ENCODE measurements at places on chromosomes 3 and 15. TPM values are rescaled to one million over a fixed set of nuclear protein-coding genes. Genes with fewer than 3 reads are reported as not detected.

- H3K4me3 ChIP-seq = no peak overlapping the region
- H3K27me3 ChIP-seq = no peaks in the 10 kb centered on the region
- H3K27ac ChIP-seq = no peak overlapping the region
- H3K36me3 ChIP-seq = no peaks in the 10 kb centered on the region
These were observed 31.4 kb upstream of the PRTG start for GRCh38 chr15:55774113-55774970.

DNA sequence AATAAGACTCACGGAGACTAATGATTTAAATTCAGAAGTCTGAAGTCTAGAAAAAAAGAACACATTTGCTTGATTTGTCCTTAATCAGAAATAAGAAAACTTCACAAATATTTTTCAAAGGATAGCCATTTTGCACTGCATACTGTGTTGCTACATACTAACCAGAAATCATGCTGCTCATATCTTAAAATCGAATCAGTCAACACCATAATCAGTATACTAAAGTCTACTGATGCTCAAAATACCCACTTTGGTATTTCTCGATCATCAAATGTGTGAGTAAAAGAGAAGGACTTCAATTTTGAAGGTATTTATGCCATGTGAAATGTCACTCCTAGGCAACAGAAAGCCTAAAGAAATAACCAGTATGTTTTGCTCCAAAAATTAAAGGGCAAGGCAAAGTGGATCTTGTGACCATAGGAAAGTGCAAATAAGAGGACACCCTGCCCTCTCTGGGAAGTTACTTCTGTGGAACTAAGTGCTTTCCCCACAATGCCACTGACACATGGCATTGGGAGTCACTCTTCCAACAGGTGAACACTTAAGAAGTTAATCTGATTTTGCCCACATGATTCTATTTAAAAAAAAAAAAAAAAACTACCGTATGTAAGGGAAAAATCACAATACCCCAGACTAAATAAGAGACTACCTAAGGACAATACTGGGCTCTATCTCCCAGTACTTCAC is 2.7 kb downstream of the LRIG1 start:
- peak overlapping the region; percentile 95 for H3K27ac ChIP-seq
- no peaks in the 10 kb centered on the region for H3K36me3 ChIP-seq
- peaks cover 52% of the 10 kb centered on the region for H3K4me1 ChIP-seq
- H3K27me3 ChIP-seq = no peaks in the 10 kb centered on the region

DNA sequence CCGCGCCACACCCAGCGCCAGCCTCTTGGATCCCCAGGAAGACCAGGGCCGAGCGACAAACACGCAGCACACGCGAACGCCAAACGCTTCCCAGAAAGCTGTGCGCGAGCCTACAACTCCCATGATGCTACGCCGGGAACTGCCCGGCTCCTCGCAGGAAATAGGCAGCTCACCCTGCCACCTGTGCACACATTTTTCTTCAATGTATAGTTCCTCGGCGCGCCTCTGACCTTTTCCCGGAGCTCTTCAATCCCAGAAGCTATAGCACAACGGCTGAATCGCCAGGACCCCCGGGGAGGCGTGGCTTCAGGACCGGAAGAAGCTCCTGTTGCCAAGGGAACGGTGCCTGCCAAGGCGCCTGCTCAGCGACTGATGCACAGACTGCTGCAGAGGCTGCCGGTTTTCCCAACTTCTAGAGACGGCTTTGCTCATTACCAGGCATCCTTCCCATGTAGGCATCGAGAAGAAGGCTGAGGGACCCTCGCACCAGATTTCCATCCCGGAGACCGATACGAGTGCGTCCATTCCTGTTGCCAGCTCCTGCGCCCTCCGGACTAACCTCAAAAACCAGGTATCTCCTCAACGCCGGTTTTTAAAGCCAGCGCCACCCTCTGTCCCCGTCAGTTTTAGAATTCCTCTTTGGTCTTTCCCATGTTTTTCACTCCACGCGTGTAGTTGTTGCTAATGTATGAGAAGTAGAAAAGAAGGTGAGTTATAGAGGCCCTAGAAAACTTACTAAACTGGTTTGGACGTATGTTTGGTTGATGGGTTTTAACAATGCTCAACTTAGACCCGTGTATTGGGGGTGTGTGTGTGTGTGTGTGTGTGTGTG is at the start of gene ARL6:
Gene ARL6 (plus strand): TSS at position 352 of the 832 bp plus-strand sequence. CDS start 3,350 bp downstream, outside the sequence.
- peak within 1 kb of the TSS; percentile 83 for H3K27ac ChIP-seq
- peaks cover 12% of the 10 kb centered on the region for H3K4me1 ChIP-seq
- no peaks in the 10 kb centered on the region for H3K27me3 ChIP-seq

DNA sequence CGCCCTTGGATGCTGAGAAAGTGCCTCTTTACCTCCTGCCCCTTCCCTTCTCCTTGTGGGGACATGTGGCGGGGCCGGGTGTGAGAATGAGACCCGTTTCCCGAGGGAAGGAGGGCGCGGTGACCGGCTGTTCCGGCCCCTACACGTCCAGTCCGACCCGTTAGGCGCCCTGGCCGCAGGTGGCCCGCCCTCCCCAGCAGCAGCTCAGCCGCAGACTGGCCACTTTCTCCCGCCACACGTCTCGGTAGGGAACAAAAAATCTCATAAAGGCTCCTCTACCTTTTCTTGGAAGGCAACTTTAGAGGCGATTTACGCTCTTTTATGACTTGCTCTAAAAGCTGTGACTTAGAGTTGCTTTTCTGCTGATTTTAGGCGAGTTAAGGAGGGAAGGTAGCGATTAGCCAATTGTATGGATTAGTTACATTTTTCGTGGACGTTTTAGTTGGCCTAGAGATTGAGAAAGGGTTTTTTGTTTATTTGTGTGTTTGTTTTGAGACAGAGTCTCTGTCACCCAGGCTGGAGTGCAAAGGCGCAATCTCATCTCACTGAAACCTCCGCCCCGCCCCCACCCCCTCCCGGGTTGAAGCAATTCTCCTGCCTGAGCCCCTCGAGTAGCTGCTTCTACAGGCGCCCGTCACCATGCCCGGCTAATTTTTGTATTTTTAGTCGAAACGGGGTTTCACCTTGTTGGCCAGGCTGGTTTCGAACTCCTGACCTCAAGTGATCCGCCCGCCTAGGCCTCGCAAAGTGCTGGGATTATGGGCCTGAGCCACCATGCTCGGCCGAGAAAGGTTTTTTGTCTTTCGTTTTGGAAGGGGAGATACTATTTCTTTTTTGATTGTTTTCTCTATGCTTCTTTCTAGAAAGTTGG is 8.3 kb upstream of the PGPEP1L start:
- no peaks in the 10 kb centered on the region for H3K36me3 ChIP-seq
- peaks cover 9% of the 10 kb centered on the region for H3K4me1 ChIP-seq
- H3K4me3 ChIP-seq = peak overlapping the region; percentile 32
- H3K27ac ChIP-seq = no peak overlapping the region

DNA sequence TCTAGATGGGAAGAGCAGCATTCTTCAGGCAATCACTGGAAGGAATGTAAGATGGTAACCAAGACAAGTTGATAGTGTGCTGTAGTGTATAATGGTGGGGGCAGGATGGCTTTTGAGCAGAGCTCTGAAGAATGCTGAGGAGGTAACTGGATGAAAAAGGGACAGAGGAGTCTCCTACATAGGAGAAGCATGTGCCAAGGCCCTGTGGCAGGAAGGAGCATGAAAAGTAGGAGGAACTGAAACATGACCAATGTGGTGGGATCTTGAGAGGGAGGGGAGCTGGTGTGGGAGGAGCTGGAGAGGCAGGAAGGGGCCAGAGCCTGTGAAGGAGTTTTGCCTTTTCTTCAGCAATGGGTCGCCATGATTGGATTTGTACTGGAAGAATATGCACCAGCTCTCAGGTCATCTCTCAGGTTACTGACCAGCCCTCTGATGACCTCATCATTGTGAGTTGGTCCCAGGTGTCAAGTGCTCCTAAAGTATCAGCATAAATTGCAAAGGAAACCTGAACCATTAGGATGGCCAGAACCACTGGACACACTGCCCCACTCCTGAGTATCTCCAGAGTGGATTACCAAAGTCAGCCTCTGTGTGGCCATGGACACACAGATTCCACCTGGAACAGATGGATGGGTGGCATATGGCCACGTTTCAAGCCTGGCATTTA is 38.6 kb downstream of the FSD2 start:
- no peaks in the 10 kb centered on the region for H3K36me3 ChIP-seq
- H3K27ac ChIP-seq = no peak overlapping the region
- no peaks in the 10 kb centered on the region for H3K4me1 ChIP-seq
- no peak overlapping the region for H3K4me3 ChIP-seq
- DNase-seq = no peak

GRCh38 chr3:114566162-114566755 is 272.4 kb downstream of the TIGIT start:
- no peaks in the 10 kb centered on the region for H3K36me3 ChIP-seq
- H3K27ac ChIP-seq = no peak overlapping the region

GRCh38 chr3:58388550-58389091 is 45.0 kb downstream of the PDHB start:
- peaks cover 67% of the 10 kb centered on the region for H3K4me1 ChIP-seq

Gene P4HTM
- total RNA-seq = 31.9 TPM

Gene GP9
- not detected for total RNA-seq

Gene LMAN1L
- not detected for total RNA-seq

Gene APOD
- total RNA-seq = 23.5 TPM
